ENCODE measurements at places on chromosomes 3 and 15. TPM values are rescaled to one million over a fixed set of nuclear protein-coding genes. Genes with fewer than 3 reads are reported as not detected.

DNA sequence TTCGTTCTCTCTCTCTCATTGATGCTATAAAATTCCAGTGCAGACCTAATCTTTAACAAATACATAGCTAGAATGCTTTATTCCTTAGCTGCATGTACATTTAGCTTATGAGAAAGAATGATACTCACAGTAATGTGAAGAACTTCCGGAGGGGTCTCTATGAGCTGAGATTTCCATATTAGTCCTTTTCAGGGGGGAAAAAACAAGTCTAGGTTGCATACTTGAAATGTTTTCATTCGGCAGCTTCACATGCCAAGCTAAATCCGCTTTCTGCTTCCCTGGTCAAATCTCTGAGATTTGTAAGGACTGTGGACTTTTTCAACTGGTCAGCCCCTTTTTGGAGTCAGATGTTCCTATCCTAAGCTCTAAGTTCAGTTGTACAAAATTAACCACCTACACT is 111.5 kb upstream of the COL8A1 start:
- DNase-seq = no peak

DNA sequence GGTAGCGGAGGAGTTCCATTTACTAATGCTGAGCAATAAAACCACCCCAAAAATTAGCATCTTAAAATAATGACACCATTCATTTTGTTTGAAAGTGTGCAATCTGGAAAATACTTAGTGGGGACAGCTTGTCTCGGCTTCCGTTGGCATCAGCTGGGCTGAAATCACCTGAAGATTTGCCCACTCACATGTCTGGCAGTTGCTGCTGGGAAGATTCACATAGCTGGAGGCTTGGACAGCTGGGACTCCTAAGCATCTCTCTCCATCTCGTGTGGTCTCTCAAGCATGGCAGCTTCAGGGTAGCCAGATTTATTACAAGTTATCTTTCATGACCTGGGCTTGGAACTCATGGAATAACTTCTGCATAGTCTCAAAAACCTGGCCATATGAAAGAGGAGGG is 38.4 kb upstream of the BFSP2 start:
- no peak for DNase-seq

Gene KCNH8
- total RNA-seq = 0.31 TPM

DNA sequence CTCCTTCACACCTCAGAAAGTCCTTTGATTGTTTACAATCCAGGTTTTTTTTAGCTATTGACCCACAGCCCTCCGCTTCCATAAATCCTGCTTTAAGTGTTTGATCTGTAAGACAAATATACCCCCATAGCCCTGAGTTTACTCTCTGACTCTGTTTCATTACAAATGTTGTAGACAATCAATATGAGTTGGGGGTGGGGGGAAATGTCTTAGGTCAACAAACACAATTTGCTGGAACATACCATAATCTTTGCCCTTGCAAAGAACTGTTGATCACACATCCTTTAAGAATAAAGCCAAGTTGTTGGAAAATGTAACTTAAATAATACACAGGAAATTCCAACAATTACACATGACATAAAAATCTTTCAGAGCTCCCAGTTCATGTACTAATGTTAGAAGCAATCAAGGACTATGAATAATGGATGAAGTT is 301.8 kb upstream of the SEMA6D start:
- DNase-seq = no peak

Gene MORC1
- not detected for total RNA-seq

DNA sequence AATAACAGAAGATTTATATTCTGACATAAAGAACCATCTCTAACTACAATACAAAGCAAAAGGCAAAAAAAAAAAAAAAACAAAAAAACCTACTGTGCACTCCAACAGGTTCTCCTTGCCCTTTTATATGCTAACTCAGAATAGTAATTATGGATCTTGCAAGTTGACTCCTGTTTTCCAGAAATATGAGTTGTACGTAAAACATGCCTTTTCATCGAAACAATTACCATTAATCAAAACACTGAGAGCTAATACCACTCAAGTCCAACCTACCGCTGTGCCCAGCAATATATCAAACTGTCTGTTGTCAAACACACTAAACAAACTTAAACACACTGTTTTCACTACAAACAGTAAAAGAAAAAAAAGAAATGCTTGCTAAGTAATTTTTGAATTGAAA is 389.8 kb downstream of the TBC1D5 start:
- no peak for DNase-seq

Gene GBE1
- total RNA-seq = 73.0 TPM

GRCh38 chr3:109313061-109313460 is 3.3 kb downstream of the DPPA2 start:
- DNase-seq = no peak

Gene CACNA2D3
- 40.7 TPM for total RNA-seq

Gene TIGIT
- total RNA-seq = not detected

GRCh38 chr15:93932164-93932776 is 299.1 kb upstream of the MCTP2 start:
- DNase-seq = no peak

DNA sequence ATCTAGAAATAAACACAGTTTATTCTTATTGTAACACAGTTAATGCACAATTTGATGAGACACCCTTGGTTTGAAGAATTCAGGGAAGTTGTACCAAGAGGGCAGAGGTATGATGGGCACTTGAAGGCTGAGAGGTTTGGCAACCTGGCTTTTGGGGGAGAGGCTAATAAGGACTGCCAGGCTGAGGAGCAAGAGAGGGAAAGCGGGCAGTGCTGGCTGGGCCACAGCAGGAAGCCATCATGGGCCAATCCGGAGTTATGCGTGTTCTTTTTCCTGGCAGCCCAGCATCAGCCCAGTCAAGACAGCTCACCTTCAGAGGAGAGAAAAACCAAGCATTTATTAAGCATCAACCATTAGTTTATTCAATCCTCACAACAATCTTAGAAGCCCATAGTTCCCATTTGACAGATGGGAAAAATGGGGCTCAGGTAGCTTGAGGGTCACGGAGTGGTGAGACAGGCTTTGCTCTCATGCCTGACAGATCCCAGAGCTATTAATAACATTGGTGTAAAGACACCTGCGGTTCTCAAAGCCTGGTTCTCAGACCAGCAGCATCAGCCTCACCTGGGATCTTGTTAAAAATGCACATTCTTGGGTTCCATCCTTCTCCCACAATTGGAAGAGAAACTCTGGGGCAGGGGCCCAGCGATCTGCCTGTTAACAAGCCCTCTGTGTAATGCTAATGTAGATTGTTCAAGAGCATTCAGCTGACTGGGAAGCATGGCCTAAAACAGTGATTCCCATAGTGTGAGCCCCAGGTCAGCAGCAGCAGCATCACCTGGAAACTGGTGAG is 183.7 kb downstream of the NTRK3 start:
- no peak for DNase-seq

- DNase-seq = no peak
Measured at GRCh38 chr3:174792864-174793263, 66.3 kb upstream of the NAALADL2 start.

DNA sequence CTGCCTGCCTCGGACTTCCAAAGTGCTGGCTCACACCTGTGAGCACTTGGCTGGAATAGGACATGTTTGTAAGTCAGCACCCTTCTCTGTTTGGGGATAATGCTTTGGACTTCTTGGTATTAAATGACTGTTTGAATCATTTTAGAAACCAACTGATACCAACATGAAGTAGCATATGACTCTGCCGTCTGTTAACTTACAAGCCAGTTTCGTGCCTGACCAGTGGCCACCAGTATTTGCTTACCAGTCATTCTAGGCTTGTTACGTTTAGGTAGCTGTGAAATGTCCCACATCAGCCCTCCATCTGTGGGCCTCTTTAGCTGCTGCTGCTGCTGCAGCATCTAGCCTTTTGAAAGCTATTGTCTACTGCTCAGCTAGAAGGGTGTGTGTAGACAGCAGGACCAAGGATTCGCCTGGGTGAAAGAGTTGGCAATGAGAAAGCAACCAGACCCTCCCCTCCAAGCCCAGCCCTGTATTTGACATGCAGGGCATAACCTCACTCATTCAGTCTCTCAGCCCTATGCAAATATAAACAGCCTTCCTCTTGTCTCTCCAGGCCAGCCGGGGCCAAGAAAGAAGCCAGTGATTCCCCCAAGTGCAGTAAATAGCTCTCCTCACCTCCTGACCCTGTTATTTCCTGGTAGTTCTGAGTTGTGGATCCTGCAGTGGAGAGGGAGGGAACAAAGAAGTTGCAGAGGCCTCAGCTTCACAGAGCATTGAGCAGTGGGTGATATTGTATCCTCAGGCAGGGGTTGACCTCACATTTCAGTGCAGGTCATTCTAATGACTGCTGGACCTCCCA is 51.0 kb downstream of the NKIRAS1 start:
- no peak for DNase-seq

- DNase-seq = peak; percentile 32
Measured at GRCh38 chr3:126512026-126512425, 5.5 kb downstream of the UROC1 start.

Gene HACL1
- total RNA-seq = 12.1 TPM

Gene SCAANT1
- total RNA-seq = not detected

- DNase-seq = no peak
Measured at GRCh38 chr3:33758864-33759263, 39.6 kb upstream of the PDCD6IP start.

DNA sequence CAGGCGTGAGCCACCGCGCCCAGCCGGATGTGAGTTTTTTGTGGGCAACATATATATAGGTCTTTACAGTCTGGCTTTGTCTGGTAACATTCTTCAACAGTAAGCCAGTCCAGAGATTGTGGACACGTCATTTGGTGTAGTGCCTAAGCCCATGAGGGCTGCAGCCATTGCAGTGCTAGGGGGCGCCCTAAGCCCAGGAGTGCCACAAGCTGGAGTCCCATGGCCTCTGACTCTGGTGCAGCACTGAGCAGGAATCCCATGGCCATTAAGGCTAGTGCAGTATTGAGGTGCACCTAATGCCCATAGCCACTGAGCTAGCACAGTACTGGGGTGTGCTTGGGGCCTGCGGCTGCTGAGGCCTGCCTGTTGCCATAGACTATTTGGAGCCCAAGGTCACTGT is 136.4 kb upstream of the NDN start:
- no peak for DNase-seq

Gene RTP3
- total RNA-seq = not detected

- no peak for DNase-seq
Measured at GRCh38 chr3:28347374-28348264, 902 bp upstream of the ZCWPW2 start.

GRCh38 chr15:59249816-59250215 is 43.2 kb downstream of the LDHAL6B start:
- DNase-seq = no peak

- DNase-seq = no peak
Measured at GRCh38 chr3:87996882-87997281, 61.9 kb downstream of the CGGBP1 start.

GRCh38 chr3:151576511-151577137 is 115.8 kb upstream of the IGSF10 start:
- no peak for DNase-seq

Measured in right cardiac atrium (tissue), 5 donors.